ENCODE measurements at places on chromosomes 4 and X.

GRCh38 chr4:139892973-139893736 is 227.5 kb downstream of the MGST2 start:
- no peak for DNase-seq

GRCh38 chr4:109432203-109432602 is 1.4 kb upstream of the SEC24B start:
- no peak for DNase-seq

- peak; percentile 26 for DNase-seq
Observed at GRCh38 chr4:25903900-25904747, 9.9 kb upstream of the SMIM20 start.

GRCh38 chr4:118034053-118034785 is at the start of gene NDST3:
Gene NDST3 (plus strand): TSS chr4:118034486. CDS start chr4:118053911, 19,425 bp downstream.
- DNase-seq: no peak

DNA sequence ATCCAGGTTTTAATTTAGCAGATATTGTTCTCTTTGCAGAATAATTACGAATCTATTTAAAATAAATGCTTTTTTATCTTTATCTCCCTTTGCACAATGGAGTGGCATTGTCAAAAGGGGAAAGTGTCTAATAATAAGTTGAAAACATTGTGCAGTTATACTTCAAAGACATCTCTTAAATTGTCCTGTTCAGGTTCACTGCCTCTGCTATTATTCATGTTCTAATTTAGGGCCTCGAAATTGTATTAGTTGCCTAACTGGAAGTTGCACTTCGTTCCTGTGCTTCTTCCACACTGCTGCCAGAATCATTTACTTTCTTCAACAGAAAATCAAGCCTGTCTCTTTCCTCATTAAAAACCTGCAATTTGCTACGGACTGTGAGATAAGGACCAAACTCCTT is 150.5 kb upstream of the SPRY1 start:
- peak; percentile 34 for DNase-seq

DNA sequence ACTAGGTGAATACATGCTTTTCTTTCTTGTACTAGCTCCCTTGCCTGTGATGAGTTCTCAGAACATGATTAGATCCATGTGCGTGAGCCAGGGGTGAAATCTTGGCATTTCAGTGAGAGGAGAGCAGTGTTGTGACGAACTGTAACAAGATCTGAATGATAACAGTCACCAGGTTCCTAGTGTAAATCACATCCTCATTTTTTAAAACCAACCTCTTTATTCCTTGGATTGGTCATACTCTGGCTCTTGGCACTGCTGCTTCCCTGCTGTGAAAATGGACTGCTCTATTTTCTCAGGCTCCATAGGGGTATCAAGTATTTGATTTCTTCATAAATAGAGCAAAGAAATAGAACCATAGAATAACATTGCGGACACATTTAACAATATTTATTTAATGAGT is 206.3 kb downstream of the SLC4A4 start:
- no peak for DNase-seq

- no peak for DNase-seq
Observed at GRCh38 chr4:180059216-180059881, 2183.9 kb upstream of the TENM3 start.

GRCh38 chrX:65866146-65866545 is 173.7 kb downstream of the VSIG4 start:
- DNase-seq: no peak

- DNase-seq: no peak
Observed at GRCh38 chr4:6929812-6930464, 20.3 kb downstream of the TBC1D14 start.

DNA sequence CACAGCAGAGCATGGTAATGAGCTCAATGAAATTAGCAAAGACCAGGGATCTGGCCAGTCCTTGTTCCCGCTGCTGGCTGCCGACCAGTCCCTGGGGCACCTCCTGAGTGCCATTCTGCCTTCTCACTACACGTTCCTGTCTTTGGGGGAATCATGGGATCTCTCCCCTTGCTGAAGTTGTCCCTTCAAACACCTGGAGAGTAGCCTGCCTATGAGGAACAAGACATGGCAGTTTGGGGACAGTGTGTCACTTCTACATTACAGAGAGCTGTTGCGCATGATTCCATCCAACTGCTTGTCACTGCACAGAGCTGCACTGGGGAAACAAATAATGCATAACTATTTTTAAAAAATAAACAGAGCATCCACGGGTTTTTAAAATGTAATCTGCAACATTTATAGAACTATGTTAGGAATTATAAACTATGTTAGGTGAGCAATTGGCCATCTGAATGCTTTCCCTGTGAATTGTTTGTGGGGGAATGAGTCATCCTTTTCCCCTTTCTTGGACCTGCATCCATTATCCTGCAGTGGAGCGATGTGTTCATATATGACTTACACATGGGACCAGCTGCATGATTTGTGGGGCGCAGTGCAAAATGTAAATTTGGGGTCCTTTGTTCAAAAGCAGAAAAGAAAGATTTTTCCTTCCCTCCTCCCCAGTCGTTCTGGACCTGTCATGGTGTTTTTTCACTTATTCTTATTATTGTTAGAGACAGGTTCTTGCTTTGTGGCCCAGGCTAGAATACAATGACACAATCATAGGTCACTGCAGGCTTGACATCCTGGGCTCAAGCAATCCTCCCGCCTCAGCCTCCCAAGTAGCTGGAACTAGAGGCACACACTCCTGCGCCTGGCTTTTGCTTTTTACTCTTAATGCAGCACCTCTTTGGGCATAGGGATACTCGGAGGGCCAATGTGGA is 115.0 kb upstream of the TBL1X start:
- no peak for DNase-seq

- peak; percentile 25 for DNase-seq
Observed at GRCh38 chrX:6777238-6778002, 242.5 kb upstream of the VCX3A start.

DNA sequence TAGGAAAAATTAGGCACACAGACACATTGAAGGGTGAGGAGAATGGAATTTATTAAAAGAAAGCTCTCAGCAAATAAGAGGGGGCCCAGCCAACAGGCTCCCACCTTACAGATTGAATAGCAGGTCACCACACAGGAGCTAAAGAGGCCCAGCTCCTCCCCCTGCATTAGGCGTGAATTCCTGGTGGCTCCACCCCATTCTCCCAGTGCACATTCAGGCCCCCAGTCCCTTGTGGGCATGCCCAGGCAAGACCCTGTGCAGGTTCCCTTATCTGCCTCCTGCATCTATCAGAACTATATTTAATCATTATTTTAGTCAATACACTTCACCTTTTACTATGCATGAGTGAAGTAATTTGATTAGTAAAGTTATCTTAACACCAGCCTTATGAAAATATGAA is 856.3 kb upstream of the NDST4 start:
- DNase-seq: no peak

Measured in OCI-LY7 (cell line).